Activated naive CD8-positive, alpha-beta T cell treated with anti-CD3 and anti-CD28 coated beads, Interleukin-2, amount 50 U/mL, for 16 hours (primary cell): ENCODE measurements at places on chromosomes 1 and 21.

DNA sequence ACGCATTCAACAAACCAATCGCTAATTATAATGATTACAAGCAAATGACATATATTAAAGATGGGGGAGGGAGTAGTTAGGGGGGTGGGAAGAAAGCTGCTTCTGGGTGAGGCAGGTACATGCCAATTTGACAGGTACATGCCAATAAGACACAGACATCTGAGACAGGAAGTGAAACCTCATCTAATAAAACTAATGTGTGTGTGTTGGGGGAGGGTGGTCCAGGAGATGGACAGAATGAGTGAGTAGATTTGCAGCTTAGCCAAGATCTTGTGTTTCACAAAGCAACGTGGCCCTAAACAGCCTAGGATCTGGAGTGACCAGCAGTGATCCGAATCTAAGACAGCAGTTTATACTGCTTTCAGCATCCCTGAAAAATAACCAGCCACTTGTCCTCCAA is 10.8 kb downstream of the CFAP45 start:
- DNase-seq: no peak

DNA sequence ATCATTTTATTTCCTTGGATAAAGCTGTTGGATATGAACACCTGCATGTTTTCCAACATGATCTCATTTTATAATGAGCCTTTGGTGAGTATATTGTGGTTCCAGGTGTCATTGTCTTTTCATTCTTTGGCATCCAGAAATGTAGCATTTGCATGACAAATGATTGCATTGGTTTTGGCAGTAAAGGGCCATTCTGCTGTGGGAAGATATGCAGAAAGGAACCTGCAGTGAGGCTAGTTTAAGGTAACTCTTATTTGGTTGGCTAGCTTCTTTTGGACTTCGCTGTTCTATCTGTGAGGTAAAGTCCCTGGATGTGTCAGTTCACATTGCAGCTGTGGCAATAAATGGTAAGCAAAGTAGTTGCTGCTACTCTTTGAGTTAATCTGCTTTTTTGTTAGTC is 343.0 kb downstream of the AMY1C start:
- no peak for DNase-seq

GRCh38 chr1:242219905-242220304 is 221.0 kb upstream of the MAP1LC3C start:
- no peak for DNase-seq

- no peak for DNase-seq
Observed at GRCh38 chr21:42607102-42607501, 46.3 kb upstream of the PDE9A start.

GRCh38 chr1:200373811-200374231 is 36.0 kb downstream of the ZNF281 start:
- DNase-seq: no peak

- DNase-seq: no peak
Observed at GRCh38 chr1:175504875-175505555, 238.4 kb downstream of the TNR start.

DNA sequence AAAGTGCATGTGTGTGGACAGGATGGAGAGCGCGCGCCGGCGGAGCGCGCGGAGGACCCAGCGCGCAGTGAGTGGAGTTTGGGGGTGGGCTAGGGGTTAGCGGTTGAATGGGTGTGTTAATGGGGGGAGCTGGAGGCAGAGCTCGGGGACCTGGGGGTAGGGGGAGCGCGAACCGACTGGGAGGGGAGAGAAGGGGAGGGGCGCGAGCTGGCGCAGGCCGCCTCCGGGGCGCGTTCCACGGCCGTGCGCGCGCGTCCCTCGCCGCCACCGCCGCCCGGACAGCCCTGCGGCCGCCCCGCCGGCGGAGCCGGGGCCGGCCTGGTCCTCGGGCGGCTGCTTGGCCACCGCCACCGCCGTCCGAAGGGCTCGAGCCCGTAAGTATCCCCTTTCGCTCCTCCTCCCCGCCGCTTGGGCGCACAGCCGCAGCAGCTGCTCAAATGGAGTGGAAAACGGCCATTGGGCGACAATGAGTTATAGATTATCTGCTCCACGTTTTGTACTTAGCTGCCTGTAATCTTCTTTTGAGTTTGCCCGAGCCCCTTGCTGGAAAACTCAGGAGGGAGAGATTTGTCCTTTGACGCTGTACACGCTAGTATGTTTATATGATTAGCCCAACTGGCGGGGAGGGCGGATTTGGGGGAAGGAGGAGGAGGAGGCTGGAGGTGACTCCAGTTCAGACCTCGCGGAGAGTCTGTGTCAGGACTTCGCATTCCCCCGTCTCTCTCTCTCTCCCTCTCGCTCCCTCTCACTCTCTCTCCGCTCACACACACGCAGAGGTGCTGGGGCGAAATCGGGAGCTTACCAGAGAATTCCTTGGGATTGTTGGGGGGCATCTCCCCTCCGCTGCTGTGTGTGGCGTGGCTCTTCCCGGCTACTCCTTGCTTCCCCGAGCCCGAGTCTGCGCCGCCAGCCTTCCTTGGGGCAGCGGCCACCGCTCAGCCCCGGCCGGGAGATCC is at the start of gene ADGRL2:
TSS of gene ADGRL2 (plus strand) at position 240 of the 956 bp plus-strand sequence. CDS start 36,051 bp downstream, outside the sequence.
- no peak for DNase-seq

DNA sequence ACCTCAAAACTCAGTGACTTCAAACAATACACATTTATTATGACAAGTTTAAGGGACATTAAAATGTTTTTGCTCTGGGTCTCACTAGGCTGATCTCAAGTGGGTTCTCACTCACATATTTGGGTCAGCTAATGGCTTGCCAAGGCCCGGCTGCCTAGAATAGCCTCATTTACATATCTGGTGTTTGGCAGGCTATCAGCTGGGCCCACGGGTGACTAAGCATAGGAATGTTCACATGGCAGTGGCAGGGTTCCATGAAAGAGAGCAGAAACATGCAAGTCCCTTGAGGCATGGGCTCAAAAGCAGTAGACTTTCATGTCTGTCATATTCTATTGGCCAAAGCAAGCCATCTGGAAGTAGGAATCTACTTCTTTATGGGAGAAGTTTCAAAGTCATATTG is 492.6 kb downstream of the KCNT2 start:
- DNase-seq: no peak

- no peak for DNase-seq
Observed at GRCh38 chr1:58318157-58319005, 228.1 kb downstream of the OMA1 start.

- DNase-seq: no peak
Observed at GRCh38 chr1:167663002-167663772, 33.2 kb downstream of the RCSD1 start.

- no peak for DNase-seq
Observed at GRCh38 chr1:180171691-180172090, 17.0 kb downstream of the QSOX1 start.

DNA sequence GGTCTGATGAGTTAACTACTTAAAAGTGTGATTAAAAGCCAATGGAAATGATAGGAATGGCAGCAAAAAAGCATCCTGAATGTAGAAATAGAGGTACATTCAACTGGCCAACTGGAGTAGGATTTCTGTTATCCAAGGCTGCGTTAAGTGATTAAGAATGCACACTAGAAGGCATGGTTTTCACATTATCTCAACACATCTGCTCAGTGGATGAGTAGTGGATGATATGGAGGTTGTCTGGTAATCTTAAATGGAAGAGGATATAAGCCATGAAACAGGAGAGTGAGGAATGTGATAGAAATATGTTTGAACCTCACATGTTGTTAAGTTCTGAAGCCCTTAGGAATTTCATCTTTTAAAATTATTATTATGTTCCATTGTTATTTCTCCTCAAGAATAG is 839.9 kb downstream of the USP25 start:
- no peak for DNase-seq
